ENCODE measurements at places on chromosomes 2 and 18. TPM values are rescaled to one million over a fixed set of nuclear protein-coding genes. Genes with fewer than 3 reads are reported as not detected.

DNA sequence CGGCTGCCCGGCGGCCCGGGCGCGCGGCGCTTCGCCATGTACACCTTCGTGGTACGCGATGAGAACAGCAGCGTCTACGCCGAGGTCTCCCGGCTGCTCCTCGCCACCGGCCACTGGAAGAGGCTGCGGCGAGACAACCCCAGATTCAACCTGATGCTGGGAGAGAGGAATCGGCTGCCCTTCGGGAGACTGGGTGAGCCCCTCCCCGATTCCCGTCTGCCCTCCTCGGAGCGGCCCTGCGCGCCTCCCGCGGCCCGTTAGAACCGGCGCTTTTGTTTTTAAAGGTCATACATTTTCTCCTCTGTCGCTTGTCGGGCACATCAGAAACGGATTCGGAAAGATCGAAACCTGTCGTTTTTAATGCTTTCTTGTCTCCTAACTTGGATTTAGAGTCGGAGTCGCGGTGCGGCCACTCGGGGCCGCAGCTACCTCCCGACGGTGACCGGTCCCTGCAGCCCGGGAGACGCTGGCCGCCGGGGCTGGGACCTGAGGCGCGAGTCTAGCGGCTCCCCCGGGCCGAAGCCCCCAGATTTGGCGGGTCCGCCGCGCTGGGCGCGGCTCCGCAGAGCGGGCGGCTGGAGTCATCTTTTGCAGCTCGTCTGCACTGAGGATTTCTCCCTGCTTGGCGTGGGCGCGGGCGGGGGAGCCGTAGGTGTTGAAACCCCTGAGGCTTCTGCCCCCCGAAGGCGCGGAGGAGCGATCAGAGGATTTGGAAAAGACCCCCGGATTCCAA lies 519 bp downstream of the TTL start:
- peak; percentile 63 for DNase-seq

DNA sequence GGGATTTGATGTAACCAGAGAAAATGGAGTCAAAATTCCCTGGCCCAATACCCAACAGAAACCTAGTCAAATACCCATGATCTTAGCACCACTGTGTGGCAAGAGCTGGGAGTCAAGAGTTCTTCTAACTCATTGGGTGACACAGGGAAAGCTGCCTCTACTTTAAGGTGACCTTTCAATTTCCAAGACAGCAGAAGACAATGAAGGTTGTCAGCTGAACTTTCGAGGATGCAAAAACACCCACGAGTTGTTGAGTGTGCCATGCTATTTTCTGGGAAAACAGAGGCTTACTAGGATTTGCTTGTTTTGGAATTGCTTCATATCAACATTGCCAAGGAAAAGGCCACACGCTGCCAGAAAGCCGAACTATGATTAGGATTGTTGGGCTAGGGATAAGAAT lies 61.6 kb upstream of the CYRIA start:
- DNase-seq: no peak

The PXDN gene
- 292 TPM for total RNA-seq

DNA sequence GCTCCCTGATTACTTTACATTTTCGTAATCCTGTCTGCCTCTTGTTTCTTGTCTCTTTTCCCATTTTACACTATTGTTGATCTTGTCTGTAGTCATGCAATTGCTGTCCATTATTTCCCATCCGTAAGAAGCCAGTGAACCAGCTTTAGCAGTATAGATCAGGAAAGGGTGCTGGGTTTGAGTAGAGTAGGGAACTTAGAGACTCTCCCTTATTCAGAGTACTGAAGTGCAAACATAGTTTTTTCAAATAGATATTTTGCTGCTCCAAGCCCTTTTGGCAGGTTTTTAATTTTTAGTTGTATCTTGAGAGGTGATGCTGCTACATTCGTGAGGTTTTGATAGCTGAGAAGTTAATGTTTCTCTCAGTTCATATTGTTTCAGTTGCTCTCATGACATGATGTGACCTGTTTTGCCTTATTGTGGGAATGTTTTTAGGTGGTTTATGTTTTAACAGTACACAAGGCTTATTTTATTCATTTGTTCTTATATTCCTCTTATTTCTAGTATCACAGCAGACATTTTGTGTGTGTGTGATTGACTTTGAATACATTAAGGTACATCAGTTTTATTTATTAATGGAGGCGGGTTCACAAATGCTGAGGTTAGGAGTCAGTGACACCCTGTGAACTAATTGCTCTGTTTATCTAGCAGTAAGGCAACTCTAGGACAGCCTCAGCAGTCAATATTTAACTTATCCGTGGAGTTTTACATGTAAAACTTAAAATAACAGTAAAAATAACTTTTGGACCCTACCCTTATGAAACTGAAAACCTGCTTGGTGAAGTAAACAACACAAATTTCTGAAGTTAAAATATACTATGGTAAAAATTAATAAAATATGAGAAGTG lies 118.4 kb downstream of the ZNF407 start:
- no peak for DNase-seq
